Activated T-cell treated with anti-CD3 and anti-CD28 coated beads for 4 hours (primary cell): ENCODE measurements at places on chromosomes 6 and 20.

DNA sequence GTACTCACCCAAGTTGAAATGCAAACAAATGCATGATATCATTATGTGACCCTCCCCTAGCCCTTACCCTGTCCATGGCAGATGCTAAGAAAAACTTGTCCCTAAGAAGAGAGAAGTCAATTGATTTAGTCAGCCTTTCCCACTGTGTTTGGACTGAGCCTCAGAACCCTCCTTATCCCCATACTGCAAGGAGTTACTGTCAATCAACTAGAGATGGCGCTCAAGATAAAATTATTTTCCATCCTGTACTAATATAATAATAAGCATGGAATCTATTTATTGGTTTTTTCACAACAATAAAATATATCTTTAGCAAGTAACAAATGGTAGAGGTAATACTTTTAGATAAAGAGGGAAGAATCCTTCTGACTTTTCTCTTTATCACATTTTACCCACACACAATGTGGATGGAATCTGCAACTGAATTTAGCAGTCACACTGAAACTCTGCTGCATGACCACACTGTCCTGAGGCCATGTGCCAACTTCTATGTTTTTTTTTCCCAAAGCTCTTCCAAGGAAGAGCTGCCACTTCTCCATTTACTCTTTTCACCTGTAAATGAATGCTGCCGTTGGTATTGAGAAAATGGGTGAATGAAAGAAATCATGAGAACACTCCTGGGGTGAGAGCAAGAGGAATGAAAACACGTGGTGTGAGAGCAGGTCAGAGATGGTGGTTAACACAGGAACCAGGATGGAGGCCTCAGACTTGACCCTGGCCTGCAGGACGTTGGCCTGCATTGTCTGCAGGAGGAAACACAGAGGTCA is 10.5 kb downstream of the NT5E start:
- DNase-seq, result no peak

GRCh38 chr6:16122197-16122596 is 6.7 kb upstream of the MYLIP start:
- no peak for DNase-seq

DNA sequence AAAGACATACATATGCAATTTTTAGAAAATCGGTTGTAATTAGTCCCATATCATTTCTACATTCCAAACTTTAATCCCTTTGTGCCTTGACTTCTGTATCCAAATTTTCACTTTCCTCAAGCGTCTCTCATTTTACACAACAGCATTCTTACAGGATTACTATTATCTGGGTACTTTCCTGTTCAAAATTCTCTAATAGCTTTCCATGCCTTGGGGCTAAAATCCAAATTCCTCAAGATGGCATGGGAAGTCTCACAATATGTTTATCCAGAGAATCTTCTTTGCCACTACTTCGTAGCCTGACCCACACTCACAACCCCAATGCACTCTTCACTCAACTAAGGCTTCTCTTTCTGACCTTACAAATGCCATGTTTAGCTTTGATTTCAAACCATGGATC is 125.0 kb downstream of the TBX18 start:
- DNase-seq, result no peak

GRCh38 chr20:52936351-52937340 is 35.5 kb upstream of the TSHZ2 start:
- DNase-seq, result no peak

DNA sequence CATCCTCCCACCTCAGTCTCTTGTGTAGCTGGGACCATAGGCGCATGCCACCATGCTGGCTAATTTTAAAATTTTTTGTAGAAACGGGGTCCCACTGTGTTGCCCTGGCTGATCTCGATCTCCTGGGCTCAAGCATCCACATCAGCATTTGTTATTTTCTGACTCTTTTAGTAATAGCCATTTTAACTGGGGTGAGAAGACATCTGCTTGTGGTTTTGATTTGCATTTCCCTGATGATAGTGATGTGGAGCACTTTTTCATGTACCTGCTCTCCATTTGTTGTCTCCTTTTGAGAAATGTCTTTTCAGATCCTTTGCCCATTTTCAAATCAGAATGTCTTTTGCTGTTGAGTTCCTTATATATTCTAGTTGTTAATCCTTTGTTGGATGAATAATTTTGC is 22.2 kb upstream of the TULP4 start:
- no peak for DNase-seq

- DNase-seq, result no peak
Measured at GRCh38 chr6:148426317-148426977, 83.8 kb downstream of the SASH1 start.

DNA sequence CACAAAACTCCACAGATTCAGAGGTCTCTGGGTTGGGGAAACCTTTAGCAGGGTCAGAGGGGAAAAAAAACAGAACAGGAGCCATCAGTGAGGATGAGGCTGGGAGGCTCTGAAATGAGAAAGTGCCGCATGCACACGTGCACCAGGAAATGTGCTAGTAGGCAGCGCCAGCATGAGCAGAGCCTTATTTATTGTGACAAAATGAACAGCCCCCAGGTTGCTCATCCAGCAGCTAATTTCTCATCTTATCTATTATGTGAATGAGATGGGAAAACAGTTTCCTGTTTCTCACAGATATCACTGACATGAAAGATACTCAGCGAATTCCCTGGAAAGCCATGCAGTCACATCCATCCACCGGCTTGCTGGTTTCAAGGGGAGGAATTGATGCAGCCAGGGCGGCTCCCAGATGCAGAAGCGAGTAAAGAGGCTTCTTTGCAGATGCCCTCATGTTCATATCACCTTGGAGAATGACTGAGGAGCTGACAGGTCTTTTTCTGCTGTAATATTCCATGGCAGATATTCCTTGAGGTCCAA is 176.1 kb downstream of the MBOAT1 start:
- DNase-seq, result no peak

- DNase-seq, result no peak
Measured at GRCh38 chr6:129515004-129515403, 195.0 kb downstream of the ARHGAP18 start.

- DNase-seq, result no peak
Measured at GRCh38 chr6:159142531-159142930, 26.7 kb upstream of the FNDC1 start.

GRCh38 chr6:3773678-3774298 is 22.3 kb upstream of the PXDC1 start:
- DNase-seq, result no peak

DNA sequence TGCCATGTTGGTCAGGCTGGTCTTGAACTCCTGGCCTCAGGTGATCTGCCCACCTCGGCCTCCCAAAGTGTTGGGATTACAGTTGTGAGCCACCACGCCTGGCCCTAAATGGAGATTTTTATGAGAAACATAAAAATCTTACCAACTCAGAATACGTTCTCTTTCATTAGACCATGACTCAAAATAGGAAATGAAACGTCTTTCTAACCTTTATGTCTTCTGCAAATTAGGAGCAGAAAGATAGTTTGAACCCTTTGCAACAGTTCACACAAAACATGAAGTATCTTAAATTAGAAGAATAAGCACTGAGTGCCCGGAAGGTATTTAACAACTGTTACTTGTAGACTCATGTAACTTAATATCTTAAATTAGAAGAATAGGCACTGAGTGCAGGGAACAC is 48.3 kb downstream of the AHI1 start:
- DNase-seq, result no peak

- DNase-seq, result no peak
Measured at GRCh38 chr6:40743690-40744446, 156.7 kb upstream of the LRFN2 start.

DNA sequence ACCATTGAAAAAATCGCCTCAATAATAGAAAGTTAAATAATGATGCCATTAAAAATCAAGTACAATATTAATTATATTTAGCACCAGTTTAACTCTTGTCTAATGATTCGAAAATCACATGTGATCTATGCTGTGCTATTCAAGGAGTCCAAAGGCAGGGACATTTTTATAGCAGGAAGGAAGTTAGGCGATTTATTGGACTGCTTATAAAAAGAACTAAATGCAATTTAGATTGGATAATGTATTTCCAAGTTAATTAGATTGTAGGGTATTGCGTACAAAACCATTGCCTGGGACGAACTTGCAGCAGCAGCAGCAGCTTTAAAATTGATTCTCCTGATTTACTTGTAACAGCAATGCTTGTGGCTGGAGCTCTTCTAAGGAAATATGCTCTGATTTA is 87.4 kb upstream of the TMEM181 start:
- no peak for DNase-seq

- no peak for DNase-seq
Measured at GRCh38 chr20:60086821-60087562, 128.8 kb downstream of the CDH26 start.

DNA sequence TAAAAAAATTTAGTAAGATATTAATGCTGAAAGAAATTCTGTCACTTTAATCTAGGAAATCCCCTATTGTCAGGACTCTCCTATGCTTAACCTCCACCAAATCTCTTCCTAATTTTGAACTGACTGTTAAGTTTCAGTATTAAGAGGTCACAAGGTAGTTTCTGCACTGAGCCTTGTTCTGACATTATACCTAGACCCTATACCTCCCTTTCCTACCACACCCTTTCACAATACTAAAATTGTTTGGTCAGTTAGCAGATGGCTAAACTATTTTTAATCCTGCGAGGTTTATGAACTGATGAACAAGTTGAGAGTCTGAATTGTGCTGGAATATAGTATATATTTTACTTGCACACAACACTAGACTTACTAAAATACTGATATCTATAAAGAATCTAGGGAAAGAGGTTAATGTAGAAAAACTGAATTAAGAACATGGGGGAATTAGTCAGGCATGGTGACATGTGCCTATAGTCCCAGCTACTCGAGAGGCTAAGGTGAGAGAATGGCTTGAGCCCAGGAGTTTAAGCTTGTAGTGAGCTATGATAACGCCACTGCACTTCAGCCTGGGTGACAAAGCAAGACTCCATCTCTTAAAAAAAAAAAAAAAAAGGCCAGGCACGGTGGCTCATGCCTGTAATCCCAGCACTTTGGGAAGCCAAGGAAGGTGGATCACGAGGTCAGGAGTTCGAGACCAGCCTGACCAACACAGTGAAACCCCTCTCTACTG is 51.5 kb downstream of the HBS1L start:
- no peak for DNase-seq

- DNase-seq, result peak; percentile 24
Measured at GRCh38 chr6:163438940-163439335, 24.4 kb downstream of the QKI start.

GRCh38 chr20:59580991-59581401 is 23.3 kb upstream of the PHACTR3 start:
- no peak for DNase-seq

DNA sequence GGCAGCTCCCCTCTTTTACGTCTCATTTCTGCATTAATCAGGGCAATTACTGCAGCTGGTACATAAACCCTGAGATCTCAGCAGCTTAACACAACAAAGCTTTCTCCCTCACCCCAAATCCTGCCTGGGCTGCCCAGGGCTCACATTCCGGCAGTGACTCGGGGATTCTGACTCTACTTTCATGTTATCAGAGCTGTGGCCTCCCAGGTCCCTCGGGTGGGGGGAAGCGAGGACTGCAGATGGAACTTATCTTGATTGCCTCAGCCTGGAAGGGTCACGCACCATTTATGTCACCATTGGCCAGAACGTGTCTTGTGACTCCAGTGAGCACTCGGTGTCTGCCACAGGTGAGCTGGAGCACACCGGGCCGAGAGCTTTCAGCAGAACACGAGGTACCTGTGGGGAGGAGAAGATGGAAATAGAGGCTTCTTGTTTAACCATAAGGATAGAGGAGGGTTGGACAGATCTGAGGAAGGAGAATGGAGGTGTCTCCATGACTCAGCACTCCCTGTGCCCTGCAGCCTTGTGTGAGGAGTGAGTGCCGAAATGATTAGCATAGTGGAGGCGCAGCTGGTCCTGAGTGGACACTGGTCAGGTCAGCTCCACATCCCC is 88.5 kb upstream of the EXOC2 start:
- no peak for DNase-seq

- no peak for DNase-seq
Measured at GRCh38 chr20:17875981-17876385, 92.6 kb downstream of the SNX5 start.

GRCh38 chr20:9348316-9348715 is 166.1 kb upstream of the LAMP5 start:
- no peak for DNase-seq

- DNase-seq, result no peak
Measured at GRCh38 chr6:120899932-120900331, 434.3 kb downstream of the TBC1D32 start.

- DNase-seq, result no peak
Measured at GRCh38 chr20:49308875-49309274, 31.0 kb upstream of the ZNFX1 start.

DNA sequence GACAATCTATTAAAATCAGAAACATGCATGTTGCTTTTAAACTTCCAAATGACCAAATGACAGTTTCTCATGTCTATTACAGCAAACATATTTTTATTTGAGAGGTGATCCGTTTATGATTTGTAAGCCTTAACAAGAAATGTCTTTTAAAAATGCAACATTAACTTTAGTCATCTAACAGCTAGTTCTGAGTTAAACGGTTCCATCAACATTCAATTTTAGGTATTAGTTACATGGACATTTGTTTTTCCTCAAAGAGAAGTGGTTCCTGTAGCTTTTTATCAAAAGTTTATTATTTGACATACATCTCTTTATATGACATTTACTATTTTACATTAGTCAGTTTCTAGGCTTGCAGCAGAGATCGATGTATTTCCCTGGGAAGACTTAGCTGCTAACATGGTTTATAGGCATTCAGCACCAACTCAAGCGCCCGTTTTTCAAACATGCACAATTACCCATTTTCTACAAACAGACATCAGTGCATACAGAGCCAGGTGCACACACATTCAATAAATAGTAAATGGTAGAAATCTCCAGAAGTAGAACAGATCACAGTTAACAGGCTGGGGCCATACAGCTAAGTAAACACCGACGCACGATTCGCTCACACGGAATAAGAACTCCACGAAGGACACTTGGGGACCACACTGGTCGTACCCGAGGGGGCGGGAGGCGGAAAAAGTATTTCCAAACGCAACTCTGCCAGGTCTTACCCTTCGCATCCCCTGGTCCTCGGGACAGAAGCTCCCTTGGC is 882 bp downstream of the CNR1 start:
- DNase-seq, result no peak

DNA sequence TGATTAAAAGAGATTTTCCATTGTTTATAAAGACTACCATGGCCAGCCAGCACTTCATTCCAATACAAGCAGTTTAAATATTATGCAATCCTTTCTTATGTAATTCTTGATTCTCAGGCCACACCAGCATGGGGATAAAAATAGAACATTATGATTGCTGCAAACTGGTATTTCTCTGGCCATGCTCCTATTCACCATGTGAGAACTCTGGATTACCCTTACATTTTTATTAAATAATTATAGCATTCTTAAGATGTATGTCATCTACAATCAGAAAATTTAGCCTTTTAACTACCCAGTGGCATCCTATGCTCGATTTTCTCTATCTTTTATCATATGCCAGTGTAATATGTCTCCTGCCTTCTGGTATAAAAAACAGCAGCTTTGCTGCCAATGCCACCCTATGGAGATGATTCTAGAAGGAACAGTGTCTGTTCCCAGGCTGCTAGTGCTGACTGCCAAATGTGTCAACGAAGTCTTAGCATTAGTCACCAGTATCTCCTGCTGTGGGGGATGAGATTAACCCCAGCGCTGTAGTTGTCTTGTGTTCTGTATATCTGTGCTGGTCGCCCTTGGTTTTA is 501.4 kb downstream of the BCKDHB start:
- DNase-seq, result no peak
